Fibroblast of skin of right quadriceps (primary cell): ENCODE measurements at places on chromosomes 1 and 21.

DNA sequence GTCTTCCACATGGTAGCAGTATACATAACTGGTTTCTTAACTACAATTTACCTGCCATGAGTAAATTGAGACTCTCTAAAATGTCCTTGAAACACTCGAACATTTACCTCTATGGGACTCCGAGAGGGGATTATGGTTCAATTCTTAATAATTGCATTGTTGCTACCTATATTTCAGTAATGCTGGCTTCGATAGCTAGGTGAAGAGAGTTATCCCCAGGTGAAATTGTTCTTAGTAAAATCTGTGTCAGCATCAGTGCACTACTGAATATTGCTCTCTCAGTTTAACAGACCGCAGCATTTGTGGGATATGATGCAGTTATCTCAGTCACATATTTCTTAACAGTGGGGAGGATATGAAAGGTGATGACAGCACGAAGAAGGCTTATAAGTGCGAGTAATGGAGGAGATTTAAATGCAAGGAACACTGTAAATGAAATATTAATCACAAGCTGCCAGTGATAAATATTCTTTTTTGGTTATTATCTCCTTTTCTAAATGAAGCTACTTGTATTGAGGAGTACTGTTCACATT lies 801.9 kb downstream of the BRINP3 start:
- peak; percentile 48 for DNase-seq

- DNase-seq = no peak
Measured at GRCh38 chr1:40808444-40808843, 24.9 kb downstream of the KCNQ4 start.

DNA sequence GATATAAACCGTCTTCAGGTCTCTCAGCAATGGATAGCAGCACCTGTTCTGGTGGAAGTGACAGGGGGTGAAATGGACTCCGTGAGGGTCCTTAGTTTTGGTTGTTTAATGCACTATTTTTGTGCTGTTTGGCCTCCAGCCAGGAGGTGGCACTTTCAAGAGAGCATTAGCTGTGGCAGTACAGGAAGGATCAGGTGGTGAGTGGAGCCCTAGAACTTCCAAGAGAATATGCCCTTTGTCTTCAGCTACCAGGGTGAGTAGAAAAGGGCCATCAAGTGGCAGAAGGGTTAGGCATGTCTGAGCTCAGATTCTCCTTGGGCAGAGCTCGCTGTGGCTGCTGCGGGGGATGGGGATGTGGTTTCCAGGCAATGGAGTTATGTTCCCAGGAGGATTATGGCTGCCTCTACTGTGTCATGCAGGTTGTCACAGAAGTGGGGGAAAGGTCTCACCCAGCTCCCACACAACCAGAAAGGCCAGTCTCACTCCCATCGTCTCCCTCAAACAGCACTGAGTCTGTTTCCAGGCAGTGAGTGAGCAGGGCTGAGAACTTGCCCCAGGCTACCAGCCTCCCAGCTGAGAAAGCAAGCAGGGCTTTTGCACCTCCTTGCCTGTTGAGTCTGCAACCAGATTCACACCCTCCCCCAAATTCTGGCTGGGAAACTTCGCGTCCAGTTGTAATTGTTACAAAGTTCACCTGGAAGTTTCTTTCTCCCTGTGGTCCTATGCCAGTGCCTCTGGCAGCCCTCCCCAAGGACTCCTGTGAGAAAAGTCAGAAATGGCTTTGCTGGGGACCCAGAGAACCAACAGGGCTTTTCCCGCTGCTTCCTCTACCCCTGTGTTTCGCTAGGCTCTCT lies 39.1 kb upstream of the TTLL7 start:
- DNase-seq = no peak

DNA sequence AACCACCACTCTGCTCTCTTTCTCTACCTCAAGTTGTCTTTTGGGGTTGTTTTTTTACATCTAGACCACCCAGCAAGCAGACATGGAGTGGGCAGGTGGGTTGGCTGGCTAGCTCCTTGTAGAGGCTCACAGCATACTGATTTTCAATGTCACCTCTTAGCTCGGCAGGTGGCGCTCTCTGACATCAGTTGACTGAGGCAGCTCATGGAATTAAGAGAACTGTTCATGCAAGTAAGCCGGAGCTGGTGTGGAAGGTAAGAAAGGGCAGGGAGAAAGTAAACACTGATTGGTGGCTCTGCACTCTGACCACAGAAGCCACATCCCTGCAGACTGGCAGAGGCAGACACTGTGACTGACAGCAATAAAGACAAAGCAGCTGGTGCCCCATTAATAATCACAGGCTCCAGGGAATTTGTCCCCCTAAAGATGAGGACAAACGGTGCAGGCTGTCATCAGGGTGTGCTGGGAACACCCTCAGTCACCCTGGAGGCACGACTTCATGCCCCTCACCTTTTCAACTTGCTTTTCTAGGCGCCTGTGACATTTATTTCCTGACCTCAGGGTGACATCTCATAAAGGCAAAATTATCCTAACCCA lies 226.8 kb downstream of the LMX1A start:
- peak; percentile 31 for DNase-seq

DNA sequence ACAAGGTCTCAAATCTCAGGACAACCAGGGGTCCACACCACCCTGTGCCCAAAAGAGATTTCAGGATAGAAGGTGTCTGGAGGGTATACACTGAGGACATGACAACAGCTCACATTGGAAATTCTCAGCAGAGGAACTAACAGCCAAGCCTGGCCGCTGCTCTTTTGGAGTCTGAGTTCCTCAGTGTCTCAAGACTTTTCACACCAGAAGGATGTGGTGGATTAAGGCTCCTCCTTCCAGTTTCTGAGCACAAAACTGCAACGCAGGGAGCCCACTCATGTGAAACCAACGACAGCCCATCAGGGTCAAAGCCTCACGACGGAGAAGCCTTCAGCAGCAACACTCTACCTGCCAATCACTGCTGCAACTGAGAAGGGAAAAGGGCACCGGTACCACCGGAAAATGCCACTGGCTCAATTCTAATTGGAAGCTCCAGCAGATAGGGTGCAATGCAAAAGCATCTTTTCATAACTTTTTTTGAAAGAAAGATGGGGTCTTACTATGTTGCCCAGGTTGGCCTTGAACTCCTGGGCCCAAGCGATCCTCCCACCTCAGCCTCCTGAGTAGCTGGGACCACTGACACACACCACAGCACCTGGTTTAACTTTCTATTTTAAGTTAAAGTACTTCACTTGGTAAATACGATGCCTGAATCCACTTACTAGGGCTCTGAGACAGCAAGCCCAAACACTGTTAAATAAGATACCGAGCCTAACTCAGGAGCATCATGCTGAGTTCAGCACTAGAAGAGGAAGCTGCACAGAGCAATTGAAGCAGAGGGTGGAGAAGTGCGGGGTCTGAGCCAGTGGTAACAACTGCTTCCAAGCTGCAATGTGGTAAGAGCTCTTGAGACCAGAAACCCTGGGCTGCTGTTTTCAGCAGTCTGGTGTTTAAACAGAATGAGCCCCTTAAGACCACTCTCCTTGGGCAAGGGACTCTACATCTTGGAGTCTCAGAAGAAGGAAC lies 7.8 kb downstream of the CAPZB start:
- DNase-seq = no peak

DNA sequence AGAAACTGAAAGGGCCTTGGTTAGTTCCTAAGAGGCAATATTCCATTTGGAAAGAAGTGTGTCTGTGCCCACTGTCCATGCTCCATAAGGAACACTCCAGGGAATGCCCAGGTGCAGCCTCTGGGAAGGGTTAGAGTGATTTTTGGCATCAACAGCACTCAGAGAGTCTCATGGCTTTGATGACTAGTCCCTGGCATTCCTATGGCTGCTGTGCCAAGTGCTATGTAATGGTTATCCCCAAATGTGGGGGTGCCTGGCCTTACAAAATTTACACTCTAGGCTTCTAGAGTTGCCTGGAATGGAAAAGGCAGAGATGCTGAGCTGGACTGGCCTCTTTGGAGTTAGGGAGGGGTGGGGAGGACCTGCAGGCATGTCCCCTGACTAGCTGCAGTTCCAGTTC lies 75.0 kb upstream of the BCAR3 start:
- DNase-seq = no peak

DNA sequence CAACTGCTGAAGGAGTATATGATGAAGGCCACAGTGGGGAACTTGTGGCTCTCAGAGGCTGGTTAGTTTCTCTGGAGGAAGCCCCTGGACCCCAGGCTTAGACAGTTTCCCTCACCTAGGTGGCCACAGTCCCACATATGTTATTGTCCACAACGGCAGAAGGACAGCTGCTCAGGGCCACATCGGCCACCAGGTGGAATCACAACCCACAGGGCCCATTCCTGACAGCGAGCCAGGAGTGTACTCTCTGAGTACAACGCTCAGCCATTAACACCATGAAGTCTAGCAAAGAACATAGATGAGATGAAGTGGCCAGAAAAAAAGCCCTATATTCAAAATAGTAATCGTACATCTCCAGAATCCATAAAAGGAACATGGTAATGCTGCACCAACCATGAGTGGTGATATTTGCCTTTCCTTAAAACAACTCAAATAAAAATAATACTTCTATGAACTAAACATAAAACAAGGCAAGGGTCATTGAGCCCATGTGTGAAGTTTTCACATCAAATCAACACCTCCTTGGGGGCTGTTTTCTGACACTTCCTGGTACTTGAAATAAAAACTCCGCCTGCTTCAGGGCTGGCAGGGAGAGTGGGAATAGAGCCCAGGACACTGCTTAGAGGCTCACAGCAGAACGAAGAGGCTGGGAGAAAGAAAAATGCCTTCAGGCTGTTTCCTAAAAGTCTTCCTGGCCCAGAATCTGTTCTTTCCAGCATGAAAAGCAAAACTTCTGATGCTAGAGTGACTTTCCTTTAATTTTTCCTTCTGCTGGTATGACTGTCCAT lies 383.3 kb downstream of the HHAT start:
- no peak for DNase-seq

- DNase-seq = no peak
Measured at GRCh38 chr1:189141056-189141455, 1336.6 kb downstream of the BRINP3 start.

DNA sequence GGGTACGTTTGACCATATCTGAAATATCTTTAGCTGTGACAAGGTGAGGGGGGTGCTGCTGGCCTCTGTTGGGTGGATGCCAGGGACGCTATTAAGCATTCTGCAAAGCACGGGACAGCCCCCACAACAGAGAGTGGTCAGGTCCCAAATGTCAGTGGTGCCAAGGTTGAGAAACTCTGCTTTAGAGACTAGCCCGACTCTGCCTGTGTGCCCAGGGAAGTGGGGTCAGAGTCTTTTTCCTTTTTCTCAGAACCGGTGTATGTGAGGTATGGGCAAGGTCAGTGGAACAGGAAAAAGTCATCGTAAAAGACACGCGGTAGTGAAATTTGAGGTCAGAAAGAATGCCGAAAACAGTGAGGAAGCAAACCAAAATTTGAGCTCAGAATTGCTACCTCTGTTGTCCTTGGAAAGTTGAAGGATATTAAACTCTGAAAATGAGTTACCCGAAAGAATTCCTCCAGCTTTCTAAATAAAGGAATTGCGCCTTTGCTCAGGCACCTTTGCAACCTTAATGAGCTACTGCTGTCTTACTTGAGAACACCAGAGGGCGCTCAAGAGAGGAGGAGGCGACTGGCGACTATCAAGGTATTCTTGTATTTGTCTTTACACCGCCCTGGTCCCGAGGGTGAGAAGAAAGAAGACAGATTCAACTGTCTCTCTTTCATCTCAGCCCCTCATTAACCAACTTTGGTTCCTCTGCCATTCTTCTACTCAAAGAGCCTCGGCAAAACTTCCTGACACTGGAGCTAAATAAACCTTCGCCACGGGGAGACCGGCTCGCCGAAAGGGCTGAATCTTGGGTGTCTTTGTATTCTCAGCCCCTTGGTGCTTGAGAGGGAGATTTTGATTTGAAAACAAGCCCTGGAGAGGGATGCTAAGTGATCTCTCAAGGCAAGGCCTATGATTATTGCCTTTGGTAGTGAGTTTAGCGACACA lies 85.4 kb upstream of the OLIG2 start:
- DNase-seq = peak; percentile 23

GRCh38 chr1:107936498-107937481 lies 28.2 kb downstream of the VAV3 start:
- DNase-seq = peak; percentile 98

DNA sequence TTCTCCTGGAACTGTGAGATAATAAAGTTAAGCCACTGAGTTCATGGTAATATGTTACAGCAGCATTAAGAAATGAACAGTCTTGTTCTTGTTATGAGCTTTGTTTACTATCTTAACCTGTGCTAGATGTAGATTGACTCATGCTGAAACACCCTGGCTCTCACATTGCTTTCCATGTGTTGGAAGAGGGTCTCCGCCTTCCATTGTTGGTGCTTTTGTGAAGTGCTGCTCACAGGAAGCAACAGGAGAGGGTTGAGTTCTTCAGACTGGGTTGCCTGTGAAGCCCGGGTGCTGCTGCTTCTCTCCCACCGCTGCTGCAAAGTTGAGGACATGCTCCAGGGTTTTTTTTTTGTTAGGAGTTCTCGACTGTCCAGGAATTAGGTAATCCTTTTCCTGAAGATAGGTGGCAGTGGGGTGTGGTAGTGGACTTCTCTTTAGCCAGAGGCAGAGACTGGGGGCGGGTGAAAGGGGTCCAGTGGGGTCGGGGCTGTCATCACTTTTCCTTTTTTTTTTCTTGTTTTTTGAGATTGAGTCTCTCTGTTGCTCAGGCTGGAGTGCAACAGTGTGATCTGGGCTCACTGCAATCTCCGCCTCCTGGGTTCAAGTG lies 28.7 kb upstream of the HMGN1 start:
- no peak for DNase-seq
